ENCODE measurements at places on chromosomes 2 and 18.

- no peak for DNase-seq
These were observed 1113.0 kb downstream of the BCL11A start for GRCh38 chr2:59440491-59440890.

DNA sequence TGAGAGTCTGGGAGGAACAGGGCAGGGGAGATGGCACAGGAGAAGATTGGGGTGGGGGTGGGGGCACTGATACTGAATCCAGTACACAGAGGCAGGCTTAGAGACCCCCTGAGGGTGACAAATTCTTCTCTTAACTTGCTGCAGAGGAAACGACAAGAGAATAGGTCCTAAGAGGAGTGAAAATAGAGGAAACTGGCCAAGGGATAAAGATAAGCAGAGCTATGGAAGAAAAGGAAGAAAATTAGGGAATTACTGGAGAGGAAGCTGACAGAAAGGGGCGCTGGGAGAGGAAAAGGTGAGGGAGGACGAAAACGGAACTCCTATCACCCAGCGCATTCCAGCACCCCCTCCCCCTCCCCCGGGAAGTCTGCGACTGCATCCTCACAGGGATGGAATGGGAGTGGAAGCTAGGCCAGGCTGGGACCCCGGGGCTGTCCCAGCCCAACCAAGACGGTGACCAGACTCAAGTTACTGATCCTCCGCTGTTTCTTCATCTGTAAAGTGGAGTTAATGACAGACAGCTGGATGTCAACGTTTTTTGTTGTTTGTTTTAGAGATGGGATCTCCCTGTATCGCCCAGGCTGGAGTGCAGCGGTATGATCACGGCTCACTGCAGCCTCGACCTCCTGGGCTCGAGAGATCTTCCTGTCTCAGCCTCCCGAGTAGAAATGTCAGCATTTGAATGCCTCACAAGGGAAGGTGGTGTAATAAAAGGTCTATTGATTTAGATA, 2.6 kb upstream of the EMX1 start:
- no peak for DNase-seq

GRCh38 chr2:211401328-211401727, 844.9 kb downstream of the CPS1 start:
- no peak for DNase-seq

DNA sequence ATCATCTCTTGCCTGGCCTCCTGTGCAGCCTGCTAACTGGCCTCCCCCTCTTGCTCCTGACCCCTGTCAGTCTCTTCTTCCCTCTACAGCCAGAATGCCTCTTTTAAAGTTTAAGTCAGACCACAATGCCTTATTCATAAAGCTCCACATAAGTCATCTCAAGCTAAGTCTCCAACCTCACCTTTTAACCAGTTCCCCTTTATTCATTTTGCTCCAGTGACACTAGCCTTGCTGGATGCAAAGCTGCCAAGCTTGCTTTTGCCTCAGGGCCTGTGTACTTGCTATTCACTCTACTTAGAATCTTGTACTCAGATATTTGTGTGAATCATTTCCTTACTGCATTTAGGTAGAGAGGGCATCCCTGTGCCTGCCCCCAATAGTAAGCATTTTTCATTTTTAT, 180.9 kb downstream of the PDE1A start:
- DNase-seq, result no peak
